ENCODE measurements at places on chromosomes 1 and 21.

GRCh38 chr1:16156848-16157495 lies 1.1 kb upstream of the EPHA2 start:
- no peak for DNase-seq

- no peak for DNase-seq
These were observed 22.8 kb downstream of the LACTBL1 start for GRCh38 chr1:22949822-22950331.

GRCh38 chr21:17789656-17790055 lies 29.5 kb downstream of the C21orf91 start:
- no peak for DNase-seq

GRCh38 chr1:104746994-104747393 lies 997.3 kb downstream of the AMY1C start:
- no peak for DNase-seq

- DNase-seq = peak; percentile 71
These were observed 5.0 kb downstream of the PRELP start for GRCh38 chr1:203480525-203481084.

GRCh38 chr1:37267111-37267835 lies 207.1 kb upstream of the ZC3H12A start:
- no peak for DNase-seq

GRCh38 chr1:29417147-29417858 lies 181.0 kb downstream of the PTPRU start:
- no peak for DNase-seq

- no peak for DNase-seq
These were observed 312 bp downstream of the ARNT start for GRCh38 chr1:150876119-150876454.
